NCI-H2107 (cell line): ENCODE measurements at places on chromosomes 11 and 22.

DNA sequence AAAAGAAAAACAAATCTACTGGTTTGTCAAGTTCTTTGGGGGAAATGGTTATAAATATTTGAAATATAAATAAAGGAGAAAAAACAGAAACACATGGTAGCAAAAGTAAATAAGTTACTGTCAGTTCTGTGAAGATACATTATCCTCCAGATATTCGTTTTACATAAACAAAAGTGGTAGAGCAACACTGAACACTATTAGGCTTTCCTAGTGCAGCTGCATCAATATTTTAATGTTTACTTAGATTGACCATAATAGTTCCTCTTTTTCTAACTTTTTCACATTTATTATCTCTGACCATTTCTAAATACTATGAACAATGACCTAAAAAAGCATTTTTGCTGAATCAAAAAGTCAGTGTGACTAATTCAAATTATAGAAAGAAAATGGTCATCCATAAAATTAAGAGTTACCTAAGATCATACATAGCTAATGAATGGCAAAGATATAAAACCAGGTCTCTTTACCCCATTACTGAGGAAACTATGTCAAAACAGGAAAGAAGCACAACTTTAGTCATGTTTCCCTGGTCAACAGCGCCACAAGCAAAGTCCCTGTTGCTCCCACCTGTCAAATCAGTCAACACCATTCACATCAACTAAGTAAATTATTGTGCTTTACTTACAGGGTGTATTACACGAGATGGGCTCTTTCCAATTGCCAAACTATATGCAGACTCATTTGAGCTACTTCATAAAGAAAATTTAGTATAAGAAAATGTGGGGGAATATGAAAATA is 38.5 kb downstream of the SBF2 start:
- DNase-seq, result no peak

- no peak for DNase-seq
These were observed 156.4 kb upstream of the NARS2 start for GRCh38 chr11:78731027-78731426.

DNA sequence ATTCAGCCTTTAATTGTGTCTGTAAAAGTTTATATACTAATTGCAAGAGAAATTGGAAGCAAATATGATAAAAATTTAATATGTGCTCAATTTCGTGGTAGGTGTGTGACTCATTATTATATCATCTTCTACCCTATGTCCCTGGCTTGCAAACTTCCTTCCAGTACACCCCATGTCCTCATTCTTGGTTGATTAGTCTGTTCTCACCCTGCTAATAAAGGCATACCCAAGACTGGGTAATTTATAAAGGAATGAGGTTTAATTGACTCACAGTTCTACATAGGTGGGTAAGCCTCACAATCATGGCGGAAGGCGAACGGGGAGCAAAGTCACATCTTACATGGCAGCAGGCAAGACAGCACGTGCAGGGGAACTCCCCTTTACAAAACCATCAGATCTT is 11.9 kb downstream of the MRGPRX3 start:
- DNase-seq, result no peak

DNA sequence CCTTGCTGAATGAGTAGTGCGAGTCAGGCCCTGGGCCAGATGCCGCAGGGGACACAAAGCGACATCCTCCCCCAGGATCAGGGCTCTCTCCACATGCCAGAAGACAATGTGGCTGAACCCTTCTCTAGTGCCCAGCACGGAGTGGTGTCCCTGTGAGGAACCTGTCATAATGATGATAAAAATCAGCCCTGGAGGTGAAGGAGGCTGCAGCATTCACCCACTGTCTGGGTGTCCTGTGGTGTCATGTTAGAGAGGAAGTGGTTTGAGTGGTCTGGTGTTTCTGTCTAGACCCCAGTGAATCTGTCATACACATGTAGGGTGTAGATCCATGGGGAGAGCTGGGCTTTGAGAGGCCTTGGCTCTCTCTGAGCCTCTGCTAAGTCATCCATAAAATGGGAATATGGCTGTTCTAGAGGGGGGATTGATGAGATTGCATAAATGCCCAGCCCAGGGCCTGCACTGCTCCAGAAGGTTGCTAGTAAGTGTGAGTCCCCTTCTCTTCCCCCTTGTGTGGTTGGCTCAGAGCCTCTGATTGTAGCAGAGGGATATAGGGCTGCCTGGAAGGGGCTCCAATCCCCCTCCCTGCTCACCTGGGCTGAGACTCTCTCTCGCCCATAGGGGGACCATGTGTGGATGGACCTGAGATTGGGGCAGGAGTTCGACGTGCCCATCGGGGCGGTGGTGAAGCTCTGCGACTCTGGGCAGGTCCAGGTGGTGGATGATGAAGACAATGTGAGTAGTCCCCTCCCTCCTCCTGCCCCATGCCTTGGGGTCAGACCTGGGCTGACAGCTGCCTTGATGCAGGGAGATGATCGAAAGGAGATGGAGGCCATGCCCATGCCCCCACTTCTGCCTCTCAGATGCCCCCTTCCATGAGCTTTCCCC is 14.3 kb downstream of the MYO7A start:
- DNase-seq, result no peak

DNA sequence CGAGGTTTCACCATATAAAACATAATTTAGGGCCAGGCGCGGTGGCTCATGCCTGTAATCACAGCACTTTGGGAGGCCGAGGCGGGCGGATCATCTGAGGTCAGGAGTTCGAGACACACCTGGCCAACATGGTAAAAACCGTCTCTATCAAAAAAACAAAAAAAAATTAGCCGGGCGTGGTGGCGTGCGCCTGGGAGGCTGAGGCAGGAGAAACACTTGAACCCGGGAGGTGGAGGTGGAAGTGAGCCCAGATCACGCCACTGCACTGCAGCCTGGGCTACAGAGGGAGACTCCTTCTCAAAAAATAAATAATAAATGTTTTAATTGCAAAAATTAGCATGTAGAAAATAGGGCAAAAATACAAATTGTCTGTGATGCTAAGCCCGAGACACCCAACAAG is 993 bp upstream of the SFI1 start:
- DNase-seq, result no peak

GRCh38 chr11:35083431-35084238 is 55.3 kb upstream of the CD44 start:
- no peak for DNase-seq

DNA sequence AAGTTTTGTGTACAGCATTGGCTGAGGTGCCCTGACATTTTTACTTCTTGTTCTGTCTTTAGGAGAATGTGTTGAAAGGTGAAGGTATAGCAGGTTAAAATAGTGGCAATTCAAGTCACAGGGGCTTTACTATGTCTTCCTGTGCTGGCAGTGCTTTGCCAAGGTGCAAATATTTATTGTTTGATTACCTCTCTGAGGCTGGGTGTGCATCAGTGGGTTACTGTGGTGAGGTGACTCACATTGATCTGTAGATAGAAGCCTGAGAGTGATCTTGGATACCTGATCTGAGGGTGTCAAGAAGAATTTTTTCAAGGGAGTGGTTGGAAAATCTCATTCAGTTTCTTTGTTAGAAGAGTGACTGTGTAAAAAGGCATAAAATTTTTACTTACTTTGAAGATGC is 90.0 kb downstream of the ARHGAP42 start:
- DNase-seq, result no peak

DNA sequence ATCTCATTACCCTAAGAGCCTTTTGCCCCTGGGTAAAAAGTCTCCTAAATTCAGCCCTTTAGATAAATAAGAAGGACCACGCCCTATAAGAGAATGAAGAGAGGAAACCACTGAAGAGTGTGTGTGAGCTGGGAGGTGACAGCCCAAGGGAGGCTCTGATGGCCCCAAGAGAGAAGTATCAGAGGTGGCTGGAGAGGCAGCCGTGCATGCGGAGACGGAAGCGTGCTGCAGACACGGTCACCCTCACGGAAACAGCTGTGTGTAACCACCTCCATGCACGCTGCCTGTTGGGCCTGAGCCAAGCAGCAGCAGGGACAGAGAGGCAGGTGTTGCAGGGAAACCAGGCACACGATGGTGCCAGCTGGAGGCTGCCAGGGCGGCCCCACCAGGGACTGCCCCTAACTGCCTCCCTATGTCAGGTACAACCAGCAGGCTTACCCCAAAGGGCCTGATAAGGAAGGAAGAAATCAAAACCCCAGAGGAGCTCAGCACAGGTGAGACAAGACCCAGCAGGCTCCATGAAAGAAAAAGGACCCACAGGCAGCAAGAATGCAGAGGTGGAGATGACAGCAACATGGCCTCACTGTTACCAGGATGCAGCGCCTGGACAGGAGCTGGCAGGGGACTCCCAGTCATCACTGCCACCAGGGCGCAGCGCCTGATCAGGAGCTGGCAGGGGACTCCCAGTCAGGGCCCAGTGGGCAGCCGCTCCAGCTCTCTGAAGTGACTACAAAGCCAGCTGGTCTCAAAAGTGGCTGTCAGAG is 7.8 kb downstream of the LARGE2 start:
- peak; percentile 64 for DNase-seq

GRCh38 chr11:30143098-30143705 is 87.6 kb upstream of the FSHB start:
- DNase-seq, result no peak

DNA sequence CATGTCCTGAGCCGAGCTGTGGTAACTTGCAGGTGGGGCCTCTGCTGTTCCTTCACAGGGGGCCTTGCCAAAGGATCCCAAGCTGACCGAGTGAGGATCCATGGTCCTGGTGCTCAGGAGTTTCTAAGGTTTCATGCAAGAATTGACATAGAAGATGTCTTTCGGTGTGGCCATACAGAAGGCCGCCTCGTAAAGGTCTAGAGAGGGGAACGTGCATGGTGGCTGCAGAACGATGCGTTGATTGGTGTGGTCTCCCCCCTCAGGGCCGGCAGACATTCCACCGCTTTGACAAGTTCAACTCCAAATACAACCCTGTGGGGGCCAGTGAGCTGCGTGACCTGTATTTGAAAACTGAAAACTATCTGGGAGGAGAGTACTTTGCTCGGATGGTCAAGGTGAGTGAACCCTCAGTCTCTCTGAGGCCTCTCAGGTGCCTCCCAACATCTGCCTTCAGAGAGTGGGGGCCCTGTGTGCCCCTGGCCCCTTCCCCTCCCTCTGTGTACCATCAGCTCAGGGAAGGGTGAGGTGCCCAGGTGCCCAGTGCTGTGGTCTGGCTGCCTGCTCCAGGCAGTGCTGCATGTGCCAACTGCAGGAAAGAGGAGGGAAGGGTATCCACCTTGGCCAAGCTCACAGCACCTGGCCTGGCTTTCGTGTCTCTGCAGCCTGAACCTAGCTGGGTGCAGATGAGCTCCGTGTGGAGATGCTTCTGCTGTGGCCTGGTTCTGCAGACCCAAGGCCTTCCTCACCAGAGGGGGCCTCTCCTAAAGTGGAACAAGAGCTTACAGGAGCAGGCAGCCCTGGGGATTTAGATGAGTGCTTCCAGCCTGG is 39.8 kb downstream of the AMPD3 start:
- no peak for DNase-seq

- DNase-seq, result no peak
These were observed 40.7 kb upstream of the CLMP start for GRCh38 chr11:123235656-123236261.

- DNase-seq, result no peak
These were observed 8.2 kb upstream of the USP2 start for GRCh38 chr11:119389611-119390254.

GRCh38 chr22:23079240-23079768 is 9.0 kb downstream of the GNAZ start:
- no peak for DNase-seq

DNA sequence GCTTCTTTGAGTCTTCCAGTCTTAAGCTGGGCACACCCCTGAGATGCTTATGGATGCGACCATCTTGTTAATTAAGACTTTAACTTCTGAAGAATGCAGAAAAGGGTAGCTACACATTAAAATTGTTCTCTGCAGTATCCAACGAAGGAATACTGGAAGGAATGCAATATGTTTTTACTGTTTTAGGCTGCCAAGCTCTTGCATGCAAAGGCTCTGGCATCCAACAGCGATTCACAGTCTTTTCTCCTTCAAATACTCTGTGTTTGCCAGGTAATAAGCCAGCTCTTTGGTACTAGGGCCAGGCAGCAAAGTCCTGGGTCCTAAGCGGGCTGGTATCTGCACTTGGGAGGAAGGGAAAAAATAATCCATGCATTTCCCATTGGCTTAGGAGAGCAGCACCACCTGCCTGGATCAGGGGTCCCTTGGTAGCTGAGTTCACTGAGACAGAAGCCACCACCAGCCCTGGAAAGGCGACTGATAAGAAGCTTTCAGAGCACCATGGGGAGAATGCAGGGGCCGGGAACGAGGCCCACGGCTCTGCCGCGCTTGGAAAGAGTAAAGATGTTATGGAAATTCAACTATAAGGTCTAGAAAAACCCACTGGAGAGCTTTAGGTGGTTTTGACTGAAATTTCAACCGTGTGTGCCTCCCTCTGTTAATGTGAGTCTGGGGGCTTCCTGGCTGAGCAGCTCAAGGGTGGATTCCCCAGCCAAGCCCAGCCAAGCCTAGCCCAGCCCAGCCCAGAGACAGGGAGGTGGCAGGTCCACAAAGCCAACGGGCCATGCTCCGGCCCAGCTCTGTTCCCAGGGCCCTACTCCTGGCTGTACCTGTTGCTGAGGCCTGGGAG is 67.0 kb upstream of the CCND1 start:
- no peak for DNase-seq

DNA sequence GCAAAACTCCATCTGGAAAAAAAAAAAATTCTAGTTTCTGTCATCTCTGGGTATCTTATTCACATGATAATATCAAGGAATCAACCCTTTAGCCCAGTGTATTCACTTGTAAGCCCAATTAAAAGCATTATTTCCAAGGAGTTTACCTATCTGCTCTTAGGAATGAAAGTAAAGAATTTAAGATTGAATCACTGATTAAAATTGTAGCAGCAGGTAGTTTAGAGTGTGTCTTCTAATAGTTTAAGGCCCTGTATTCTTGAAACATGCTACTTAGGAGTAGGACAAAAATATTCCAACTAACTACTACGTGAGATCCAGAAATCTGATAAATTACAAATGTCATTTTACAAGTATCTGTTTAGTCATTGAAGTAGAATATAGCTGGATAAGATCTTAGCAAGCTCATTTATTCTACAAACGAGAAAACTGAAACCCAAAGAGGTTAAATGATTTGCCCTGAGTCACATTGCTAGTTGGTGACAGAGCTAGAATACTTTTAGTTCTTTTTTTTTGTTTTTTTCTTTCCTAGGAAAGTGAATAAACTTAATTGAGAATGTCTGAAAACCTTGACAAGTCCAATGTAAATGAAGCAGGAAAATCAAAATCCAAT is 4.0 kb downstream of the TCP11L1 start:
- no peak for DNase-seq

DNA sequence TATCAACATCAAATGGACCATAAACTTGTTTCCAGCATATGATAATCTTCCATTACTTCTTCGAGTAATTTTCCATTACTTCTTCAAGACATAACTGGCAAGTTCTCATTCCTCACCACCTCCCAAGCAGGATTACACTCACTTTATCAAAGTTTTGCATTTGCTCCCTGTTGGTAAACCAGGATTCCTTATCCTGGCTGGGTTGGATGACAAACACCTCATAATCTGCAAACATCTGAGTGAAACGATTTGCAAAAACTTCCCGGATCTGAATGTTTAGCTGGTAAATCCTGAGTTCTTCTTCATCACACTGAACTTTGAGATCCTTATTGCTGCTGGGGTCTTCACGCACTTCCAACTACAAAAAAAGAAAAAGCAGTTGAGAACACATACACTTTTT is 86.4 kb downstream of the DENND5A start:
- DNase-seq, result no peak
